ENCODE measurements at places on chromosomes 6 and 20. TPM values are rescaled to one million over a fixed set of nuclear protein-coding genes. Genes with fewer than 3 reads are reported as not detected.

- no peak for DNase-seq
Measured at GRCh38 chr20:35280523-35280922, 2.6 kb upstream of the MMP24OS start.

- DNase-seq = no peak
Measured at GRCh38 chr6:1015825-1016224, 296.1 kb upstream of the FOXQ1 start.

- peak; percentile 87 for DNase-seq
Measured at GRCh38 chr20:25309395-25310267, 61.7 kb downstream of the PYGB start.

GRCh38 chr20:40547483-40548091 lies 141.4 kb downstream of the MAFB start:
- DNase-seq = no peak

- no peak for DNase-seq
Measured at GRCh38 chr6:126056355-126057004, 70.1 kb downstream of the TRMT11 start.

BTN2A1 gene
- 19.3 TPM for polyA plus RNA-seq

CST1 gene
- polyA plus RNA-seq = 0.44 TPM

SNAP91 gene
- 0.34 TPM for polyA plus RNA-seq

All from A549 (cell line).